ENCODE measurements at places on chromosomes 7 and 10.

- DNase-seq = no peak
These were observed 38.3 kb downstream of the AKR1B1 start for GRCh38 chr7:134420424-134421125.

DNA sequence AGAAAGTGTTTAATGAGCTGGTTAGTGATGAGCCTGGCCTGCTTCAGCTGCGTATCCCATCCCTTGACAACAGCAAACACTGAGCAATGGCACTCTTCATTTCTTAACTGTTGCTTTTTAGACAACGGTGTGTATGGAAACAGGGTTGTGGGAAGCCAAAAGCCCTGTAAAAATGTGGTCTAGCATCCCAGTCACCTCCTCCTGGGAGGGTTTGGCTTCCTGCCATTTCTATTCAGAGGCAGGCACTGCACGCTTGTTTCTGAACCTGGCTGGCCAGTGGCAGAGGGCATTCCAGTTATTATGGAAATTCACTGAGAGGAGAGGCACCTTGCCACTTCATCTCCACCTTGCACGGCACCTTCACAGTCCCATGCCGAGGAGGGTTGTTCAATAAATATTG, 123.0 kb upstream of the ADARB2 start:
- no peak for DNase-seq

GRCh38 chr10:73965890-73966768, 31.8 kb upstream of the VCL start:
- no peak for DNase-seq

DNA sequence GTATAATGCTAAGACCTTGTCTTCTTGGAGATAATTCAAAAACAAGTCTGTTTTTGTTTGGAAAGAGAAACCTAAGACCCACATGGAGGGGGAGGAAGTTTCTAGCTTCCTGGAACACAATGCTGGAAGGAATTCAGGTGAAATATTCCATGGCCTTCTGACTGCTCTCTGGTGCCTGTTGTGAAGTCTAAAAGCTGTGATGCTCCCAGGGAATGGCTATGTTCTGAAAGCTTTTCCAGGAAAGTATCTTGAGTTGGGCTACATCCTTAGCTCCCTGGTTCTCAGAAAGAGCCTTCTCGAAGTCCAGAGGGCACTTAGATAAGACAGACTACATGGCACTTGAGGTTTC, 12.5 kb upstream of the PFKP start:
- DNase-seq = no peak

DNA sequence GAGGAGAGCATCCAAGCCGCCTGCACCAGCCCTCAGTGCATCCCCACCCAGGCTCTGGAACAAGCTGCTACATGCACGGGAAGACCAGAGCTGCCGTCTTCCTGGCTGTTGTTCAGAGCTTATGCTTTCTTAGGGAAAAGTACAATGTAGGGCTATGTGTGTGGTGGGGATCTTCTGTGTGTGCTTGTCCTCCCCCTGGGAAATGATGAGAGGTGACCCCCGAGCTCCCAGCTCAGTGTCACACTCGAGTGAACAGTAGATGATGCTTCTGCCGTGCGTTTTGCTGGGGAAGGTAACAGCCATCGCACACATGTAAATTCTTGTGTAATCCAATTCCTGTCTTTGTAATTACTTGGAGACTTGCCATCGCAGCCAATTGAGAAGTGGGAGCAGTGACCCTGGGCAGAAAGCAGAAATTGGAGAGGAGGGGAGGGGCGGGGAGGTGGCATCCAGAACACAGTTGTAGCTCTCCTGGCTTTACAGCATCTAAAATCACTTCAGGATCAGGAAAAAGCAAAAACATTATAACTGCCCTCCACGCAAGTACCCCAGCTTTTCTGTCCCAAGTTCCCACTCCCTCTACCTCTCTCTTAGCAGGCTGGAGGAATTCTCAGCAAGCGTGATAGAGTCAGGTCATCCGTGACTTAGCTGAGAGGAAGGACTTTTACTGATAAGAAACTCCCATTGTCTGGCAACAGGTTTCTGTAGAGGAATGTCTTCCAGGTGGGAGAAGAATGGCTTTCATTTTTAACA, 149.6 kb downstream of the TCF7L2 start:
- no peak for DNase-seq

GRCh38 chr7:151043959-151044358, 4.4 kb upstream of the ASIC3 start:
- no peak for DNase-seq

DNA sequence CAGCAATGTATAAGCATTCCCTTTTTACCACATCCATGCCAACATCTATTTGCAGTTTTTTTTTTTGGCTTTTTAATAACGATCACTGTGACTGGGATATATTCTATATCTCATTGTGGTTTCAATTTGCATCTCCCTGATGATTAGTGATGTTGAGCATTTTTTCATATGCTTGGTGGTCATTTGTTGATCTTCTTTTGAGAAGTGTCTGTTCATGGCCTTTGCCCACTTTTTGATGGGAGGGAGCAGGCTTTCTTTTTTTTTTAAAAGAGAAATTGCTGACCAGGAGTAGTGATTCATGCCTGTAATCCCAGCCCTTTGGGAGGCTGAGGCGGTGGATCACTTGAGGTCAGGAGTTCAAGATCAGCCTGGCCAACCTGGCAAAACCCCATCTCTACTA, 4.0 kb downstream of the MUC17 start:
- no peak for DNase-seq

GRCh38 chr7:80679921-80680907, 41.8 kb downstream of the CD36 start:
- DNase-seq = no peak

DNA sequence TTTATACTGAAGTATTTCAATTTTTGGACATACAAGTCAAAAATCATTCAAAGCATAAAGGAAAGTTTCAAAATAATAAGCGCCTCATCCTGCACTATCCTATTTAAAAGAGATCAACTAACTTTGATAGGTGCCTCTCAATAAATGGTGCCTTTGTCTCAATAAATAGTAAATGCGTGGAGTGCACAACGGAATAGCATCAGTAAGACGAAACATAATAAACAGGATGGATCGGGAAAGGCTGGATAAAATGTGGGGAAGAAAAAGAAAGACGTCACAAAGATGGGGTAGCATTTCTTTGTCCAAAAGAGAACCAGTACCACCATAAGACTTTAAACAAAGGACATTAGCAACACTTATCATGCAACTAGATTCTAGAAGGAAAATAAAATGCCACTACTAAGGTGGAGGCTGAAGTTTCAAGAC, 571 bp upstream of the PRKAR2B start:
- no peak for DNase-seq

GRCh38 chr10:63423494-63423893, 42.3 kb downstream of the JMJD1C start:
- DNase-seq = no peak

GRCh38 chr7:16743236-16743635, 10.3 kb upstream of the TSPAN13 start:
- no peak for DNase-seq

GRCh38 chr7:82528577-82529310, 85.2 kb upstream of the CACNA2D1 start:
- no peak for DNase-seq

DNA sequence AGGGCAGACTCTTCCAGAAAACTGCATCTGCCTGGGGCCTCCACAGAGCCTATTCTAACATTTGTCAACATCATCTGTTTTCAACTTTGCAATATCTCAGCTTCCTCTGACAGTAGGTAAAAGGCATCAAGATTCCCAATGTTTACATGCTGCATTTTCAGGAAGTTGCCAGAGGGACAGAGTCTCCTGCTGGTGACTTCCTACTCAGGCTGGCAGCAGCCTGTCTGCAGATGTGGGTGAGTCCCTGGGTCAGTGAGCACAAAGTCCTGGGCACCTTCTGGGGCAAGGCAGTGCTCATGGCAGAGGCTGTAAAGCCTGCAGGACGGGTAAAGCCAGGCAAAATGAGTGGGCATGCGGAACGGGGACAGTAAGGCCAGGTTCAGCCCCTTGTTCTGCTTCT, 69.4 kb downstream of the EBF3 start:
- no peak for DNase-seq

DNA sequence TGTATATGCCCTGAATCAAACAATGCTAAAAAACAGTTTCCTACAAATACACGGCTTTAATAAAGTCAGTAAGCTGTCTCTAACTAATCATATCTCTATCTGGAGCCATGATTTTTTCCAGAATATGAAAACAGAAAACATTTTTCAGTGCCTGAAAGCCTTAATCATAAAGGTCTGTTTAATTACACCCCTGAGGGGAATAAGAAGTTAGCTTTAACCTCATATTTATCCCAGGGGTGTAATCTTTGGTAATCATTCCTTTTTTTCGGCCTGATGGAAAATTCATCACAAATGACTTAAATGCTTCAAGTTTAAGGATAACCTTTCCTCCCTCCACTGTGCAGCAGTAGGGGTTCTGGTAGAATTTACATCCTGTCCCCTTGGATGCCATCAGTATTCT, 124.2 kb downstream of the ATE1 start:
- no peak for DNase-seq

- no peak for DNase-seq
These were observed 96.5 kb upstream of the GJD4 start for GRCh38 chr10:35508647-35509046.

DNA sequence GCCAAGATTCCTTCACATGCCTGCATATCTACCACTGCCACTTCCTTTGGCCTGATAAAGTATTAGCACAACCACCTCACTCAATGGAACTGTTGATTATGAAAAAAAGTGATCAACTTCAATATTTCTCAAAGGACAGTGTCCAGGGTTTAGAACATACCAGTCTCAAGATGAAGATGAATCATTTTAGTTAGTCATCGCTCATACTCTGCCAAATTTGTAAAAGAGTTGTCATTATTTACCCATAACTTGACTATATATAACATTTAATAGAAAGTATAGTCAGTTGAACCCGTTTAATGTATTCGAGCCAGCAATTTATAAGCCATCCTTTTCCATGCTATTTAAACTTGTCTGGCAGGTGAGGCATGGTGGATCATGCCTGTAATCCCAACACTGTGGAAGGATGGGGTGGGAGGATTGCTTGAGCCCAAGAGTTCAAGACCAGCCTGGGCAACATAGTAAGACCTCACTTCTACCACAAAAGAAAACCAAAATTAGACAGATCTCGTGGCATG, 33.2 kb downstream of the SPAM1 start:
- no peak for DNase-seq

DNA sequence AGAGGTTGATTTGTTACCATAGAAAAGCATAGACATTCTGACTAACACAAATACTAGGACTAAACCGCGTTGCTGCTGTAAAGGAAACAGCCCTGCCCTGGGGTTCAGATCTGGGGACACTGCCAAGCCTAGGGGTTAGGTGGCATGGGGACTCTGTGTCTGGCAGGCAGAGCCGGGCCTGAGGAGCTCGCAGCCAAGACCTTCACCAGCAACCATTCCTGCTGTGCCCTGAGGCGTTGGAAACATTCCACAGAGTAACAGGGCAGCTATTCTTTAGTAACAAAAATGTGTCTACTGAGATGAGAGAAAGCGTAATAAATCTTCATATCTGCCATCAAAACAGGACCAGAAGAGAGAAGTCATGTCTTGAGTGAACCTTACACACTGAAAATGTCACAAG, 280.5 kb downstream of the POM121L12 start:
- DNase-seq = no peak

DNA sequence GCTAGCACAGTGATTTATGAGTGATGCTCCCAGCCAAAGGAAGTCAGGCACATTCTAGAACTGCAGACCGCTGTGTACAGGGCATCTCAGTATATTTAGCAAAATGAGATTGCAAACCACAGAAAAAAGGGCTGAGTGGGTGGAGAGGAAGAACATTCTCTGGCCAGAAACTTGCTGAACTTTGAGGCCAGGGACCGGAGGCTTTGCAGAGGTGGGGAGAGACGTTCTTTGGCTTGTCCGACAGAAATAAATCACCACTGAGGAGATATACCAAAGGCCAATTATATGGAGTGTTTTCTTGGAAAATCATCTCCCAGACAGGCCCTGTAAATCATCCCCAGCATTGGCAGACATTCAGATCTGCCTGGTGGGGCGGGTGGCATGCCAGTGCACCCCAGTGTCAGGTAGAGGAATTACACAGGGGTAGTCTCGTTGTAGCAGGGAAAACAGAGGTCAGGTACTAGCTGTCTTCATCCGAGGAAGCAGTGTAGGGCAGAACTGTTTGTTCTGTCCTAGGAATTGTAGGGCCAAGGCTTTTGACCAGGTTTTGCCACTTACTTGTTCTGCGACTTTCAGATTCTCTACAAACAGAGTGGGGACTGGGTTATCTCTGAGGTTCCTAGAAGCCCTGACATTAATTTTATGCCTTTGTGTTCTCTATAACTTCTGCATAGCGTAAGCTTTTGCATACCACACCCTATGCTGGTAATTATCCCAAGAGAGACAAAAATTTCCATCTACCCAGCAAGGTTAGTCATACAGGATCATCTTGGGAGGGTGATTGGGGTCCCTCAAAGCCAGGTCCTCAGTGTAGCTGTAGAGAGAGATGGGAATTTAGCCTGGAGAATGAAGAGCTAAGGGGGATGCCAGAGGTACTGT, 655.6 kb downstream of the LRMDA start:
- no peak for DNase-seq

DNA sequence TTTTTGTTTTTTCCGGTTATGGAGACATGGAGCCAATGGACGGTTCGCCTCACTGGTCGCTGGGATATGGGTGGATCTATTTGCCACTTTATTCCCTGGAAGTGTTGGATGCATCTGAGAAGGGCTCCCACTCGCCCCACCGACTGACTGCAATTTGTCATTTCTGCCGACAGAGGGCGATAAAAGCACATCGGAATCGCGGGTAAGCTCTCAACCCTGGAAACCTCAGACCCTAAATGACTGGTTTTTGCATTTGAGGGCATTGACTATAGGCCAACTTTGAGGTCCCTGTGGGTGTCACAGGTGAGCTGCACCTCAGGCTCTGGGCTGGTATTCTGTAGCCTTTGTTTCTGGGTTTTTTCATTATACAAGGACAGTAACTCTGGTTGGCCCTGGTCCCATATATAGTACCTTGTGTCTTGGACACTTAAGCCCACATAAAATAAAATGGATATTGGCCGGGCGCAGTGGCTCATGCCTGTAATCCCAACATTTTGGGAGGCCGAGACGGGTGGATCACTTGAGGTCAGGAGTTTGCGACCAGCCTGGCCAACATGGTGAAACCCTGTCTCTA, 11.9 kb upstream of the OPALIN start:
- no peak for DNase-seq

- no peak for DNase-seq
These were observed 107.3 kb downstream of the ZMIZ1 start for GRCh38 chr10:79176052-79176501.

All from activated naive CD4-positive, alpha-beta T cell (primary cell).